ENCODE measurements at places on chromosomes 2 and 18.

DNA sequence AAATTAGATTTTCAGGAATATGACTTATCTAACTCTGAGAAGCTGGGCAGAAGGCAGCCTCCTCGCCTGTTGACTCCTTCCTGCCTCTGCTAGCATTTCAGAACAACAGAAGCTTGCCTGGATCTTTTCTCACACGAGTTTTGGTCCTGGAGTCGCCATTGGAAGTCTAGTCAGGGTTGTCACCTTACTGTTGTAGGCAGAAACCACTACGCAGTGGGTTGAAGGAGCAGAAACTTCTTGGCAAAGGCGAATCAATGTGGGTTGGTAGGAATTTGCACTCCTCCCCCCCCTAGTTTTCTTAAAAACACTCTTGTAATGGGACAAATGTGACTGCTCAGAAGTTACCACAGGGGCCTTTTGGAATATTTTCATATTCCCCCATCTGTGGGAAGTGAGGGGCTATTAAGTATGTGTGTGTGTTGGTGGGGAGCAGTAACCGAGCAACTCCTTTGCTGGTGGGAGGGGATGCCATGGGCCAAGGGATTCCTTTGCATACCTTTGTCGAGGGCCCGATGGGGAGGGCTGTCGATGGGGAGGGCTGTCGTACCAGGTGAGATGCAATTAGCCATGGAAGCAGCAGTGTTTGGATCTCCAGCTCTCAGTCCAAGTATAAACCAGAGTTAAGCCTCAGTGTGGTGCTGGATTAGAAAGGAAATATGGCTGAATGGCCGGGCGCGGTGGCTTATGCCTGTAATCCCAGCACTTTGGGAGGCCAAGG lies 117.4 kb downstream of the FMNL2 start:
- DNase-seq, result no peak

GRCh38 chr2:21423854-21424253 lies 300.1 kb downstream of the TDRD15 start:
- no peak for DNase-seq

GRCh38 chr2:33051586-33052360 lies 105.0 kb downstream of the LTBP1 start:
- DNase-seq, result no peak

DNA sequence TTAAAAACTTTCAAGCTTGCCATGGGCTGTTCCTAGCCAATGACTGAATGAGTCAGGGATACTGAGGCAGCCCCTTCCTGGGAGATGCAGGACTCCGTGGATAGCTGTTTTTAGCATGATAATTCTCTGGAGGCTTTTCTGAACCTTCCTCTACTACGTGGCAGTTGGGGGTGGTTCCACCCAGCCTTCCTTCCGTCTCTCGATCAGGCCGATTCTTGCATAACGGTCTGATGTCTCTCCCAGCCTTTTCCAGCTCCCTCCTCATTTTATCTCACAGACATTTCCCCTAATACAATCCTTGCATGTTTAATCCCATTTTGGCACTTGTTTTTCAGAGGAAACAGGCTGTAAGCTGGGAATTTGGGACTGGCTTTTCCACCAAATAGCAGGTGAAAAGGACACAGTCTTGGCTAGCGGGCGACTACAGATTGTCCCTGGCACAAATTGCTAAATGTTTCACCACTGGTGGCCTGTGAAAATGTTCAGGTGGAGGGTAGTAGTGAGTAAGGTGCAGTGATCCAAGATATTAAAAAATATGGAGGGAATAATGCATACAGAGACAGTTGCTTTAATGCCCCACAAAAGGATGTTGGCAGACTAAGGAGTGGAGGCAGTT lies 21.0 kb upstream of the CTLA4 start:
- DNase-seq, result no peak

DNA sequence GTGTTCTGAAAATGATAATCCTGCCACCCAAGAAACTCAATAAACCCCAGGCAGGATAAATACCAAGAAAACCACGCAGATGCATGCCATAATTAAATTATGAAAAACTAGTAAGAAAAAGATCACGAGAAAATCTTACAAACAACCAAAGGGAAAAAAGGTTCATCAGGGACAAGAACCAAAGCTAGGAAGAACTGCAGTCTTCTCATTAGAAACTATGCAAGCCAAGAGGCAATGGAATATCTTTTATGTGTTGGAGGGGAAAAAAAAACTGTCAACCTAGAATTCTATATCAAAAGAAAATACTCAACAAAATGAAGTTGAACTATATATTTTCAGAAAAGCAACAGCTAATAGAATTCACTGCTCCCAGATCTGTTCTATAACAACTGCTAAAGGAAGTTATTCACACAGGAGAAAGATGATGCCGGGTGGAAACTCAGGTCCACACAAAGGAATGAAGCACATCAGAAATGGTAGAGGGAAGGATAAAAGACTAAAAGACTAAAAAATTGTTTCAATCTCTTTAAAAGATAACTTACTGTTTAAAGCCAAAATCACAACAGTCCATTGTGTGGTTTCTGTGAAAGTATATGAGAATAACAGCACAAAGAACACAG lies 55.0 kb downstream of the NDUFA10 start:
- DNase-seq, result no peak

- DNase-seq, result no peak
Measured at GRCh38 chr2:223050900-223051504, 988 bp upstream of the KCNE4 start.

DNA sequence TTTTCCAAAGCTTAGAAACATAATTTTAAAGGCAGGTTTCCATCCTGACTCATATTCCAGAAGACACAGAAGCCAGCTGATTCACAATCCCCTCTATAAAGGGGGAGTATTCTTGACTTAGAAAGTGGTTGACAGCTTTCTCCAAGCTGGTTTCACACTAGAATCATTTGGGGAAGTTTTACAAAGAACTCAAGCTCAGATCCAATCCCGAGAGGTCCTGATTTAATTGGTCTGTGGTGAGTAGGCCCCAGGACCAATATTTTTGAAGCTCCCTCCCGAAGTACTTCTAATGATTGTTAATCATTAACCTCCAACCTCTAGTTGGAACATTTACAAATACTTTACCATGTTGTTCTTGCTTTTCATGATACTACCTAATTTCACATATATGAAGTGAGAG lies 184.1 kb downstream of the DLGAP1 start:
- DNase-seq, result no peak

GRCh38 chr2:102266204-102266603 lies 45.2 kb upstream of the IL1RL1 start:
- DNase-seq, result no peak

DNA sequence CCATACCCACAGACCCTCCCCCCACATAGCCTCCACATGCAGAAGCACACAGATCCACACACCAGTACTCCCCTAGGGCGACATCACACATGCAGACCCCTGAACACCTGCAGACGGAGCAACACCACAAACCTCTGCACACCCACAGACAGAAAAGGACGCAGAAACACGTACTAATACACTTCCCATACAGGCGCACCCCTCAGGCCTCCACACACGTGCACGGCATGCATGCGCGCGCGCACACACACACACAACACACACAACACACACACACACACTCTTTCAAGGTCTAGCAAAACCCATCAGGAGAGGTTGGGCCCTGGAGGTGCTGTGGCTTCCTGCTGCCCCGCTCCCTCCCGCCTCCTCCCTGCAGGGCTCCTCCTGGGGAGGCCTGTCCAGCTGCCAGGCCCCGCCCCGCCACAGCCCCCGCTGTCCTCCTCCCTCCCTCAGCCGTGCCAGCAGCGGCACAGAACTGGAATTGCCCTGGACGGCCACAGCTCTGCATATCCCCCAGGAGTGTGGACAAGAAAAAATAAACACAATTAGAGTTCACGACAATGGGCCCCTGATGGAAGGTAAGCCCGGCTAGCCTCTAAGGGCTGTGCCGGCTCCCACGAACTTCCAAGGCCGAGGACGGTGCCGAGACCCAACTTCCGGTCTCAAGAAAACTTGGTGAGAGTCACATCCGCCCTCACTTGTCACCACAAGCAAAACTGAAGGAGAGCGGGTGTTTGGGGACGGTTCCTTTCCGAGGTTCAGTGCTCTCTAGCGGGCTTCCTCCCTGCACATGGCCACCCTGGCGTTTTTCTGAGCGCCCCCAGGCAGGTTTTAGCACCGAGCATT lies 6.8 kb downstream of the ZFP36L2 start:
- DNase-seq, result peak; percentile 72

DNA sequence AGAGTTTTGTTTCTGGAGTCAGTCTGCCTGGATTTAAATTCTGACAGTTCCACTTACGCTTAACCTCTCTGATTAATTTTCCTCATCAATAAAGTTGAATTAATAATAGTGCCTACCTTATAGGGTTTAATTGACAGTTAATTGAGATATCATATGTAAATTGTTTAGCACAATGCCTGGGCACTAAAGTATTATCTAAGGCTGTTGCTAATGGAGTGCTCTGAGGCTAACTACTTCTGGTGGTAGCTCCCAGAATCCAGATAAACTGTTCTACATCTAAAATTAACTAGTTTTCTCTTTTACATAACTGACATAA lies 185.6 kb upstream of the STON1 start:
- DNase-seq, result no peak

- DNase-seq, result no peak
Measured at GRCh38 chr2:194301946-194302345, 1355.1 kb upstream of the SLC39A10 start.

GRCh38 chr2:173199294-173199693 lies 123.6 kb downstream of the MAP3K20 start:
- no peak for DNase-seq

GRCh38 chr2:102399499-102400141 lies 23.3 kb upstream of the IL18RAP start:
- no peak for DNase-seq

Measured in GM12891 (cell line).